ENCODE measurements at places on chromosomes 6 and 20.
A peak's percentile ranks its signal among the peaks of the same experiment; 100 is the strongest.

GRCh38 chr20:15287329-15287728 is 949.9 kb upstream of the FLRT3 start:
- DNase-seq, result no peak

DNA sequence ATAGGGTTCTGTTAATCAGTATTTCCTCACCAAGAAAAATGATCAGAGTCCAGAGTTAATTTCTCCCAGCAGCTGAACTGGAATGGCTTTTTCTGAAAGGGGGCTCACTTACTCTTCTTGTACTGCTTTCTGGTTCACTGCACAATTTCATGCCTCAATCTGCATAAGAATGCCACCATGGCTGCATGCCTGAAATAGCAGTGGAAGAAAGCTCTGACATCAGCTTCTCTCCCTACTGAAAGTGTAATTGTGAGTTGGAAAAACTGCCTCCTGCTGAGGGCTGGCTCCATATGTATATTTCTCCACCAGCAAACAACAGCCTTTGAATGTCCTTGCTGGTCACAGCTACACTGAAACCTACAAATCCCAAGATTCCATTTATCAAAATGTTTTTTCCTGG is 1027.2 kb upstream of the GJE1 start:
- no peak for DNase-seq

DNA sequence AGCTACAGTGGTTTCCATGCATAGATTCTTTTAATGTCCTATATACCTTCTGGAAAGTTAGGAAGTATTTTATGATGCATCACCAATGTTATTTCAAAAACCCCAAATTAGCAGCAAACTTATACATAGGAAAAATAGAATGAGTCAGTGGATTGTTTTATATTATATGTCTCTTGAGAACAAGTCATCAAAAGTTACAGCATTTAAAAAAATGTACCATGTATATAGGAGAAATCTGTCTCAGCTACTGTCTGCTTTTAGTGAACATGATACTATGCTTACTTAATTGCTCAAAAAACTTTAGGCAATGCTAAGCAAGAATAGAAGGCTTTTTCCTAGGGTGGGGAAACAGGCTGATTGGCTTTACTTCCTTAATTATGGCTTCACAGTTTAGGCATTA is 365.3 kb downstream of the SAMD5 start:
- DNase-seq, result no peak

DNA sequence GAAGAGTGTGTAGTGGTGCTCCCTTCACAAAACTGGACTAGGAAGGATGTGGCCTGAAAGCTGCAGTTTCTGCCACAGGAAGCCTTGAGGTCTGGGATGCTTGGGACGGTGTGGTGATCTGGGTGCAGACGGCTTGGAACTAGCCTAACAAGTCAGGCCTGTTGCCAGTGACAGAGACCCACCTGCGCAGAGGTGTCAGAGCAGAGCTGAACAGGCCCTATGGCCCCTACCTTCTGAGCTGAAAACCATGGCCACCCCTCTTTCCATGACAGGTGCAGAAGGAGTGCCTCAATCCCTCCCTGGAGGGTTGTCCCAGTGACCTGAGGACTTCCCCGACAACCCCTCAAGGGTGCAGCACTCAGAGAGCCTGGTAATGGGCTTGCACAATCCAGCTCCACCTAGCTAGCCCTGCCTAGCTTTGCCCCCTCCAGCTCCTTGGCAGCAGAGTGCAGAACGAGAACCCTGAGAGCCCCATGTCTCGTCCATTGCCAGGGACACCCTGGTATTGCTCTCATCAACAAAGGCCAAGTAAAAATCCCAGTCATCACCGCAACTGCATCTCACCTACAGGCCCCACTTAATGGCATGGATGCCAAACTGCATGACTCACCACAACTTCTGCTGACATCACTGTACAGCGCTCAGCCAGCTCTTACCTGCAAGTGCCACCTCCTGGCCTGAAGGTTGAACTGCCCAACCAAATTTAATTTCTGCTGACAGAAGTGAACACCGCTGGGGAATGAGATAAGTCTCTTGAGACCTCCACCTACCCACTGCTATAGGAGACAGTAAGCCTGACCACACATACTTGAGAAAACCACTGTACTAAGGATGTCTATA is 563.1 kb downstream of the TFAP2A start:
- DNase-seq, result peak; percentile 11

- DNase-seq, result no peak
These were observed 5.4 kb upstream of the PRDM1 start for GRCh38 chr6:106080763-106081095.

Measured in HS-27A (cell line).